ENCODE measurements at places on chromosomes 2 and 18.

DNA sequence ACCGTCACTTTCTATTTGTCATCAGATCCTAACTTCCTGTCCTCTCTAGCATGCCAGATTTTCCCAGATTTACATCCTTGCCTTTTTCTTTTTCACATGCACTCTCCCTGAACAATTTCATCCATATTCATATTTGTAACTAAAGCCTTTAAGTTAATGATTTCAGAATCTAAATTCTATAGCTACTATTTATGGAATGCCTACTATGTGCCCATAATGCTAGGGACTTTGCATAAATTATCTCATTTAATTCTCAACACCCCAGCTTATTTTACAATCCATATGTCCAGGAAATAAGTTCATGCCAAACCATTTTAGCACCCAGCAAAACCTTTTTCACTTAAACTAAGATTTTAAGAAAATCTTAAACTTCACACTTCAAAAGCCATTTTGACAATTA is 531.9 kb downstream of the NUP35 start:
- DNase-seq, result no peak

- no peak for DNase-seq
Measured at GRCh38 chr2:88580088-88580487, 47.2 kb downstream of the EIF2AK3 start.

- DNase-seq, result no peak
Measured at GRCh38 chr18:13254971-13255927, 36.7 kb downstream of the LDLRAD4 start.

- no peak for DNase-seq
Measured at GRCh38 chr2:219285373-219285735, 6.2 kb downstream of the DNAJB2 start.

DNA sequence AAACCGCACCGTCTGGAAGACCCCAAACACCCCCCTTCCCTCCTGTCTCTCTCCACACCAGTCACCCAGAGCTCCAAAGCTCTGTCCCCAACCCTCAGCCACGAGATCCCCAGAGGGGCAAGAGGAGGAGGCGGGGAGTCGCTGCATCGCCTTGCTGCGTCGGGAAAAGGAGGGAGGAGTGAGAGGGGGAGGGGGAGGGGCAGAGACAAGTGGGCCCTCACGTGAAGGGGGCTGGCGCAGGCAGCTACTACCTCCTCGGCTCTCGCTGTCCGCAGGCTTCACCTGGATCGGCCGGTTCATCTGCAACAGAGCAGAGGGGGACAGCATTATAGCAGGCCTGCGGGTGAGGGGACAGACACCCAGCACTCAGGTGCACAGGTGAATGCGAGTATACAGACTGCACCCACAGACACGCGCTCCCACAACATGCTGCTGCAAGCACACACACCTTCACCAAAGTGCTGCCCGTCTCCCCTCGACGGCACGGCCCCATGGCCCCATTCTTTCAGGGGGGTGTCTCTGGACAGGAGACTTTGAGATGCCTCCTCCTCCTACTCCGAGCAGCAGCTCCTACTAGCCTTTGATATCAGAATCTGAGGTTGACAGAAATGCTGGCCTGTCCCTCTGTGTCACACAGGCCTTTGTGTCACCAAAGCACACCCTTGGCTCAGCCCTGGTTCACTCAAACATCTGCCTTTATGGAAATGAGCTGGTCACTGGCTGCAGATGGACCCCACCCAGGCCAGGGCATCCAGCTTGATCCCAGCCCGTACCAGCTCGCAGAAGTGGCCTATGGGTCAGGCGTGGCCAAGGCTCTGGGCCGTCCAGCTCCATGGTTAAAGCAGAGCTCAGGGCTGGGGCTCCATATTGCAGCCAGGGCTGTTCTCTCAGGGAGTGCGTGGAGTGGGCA is 243.8 kb downstream of the CELF4 start:
- DNase-seq, result no peak

GRCh38 chr2:9693196-9693491 is 62.3 kb upstream of the YWHAQ start:
- DNase-seq, result peak; percentile 92

GRCh38 chr2:179252423-179252822 is 12.2 kb downstream of the SESTD1 start:
- no peak for DNase-seq

DNA sequence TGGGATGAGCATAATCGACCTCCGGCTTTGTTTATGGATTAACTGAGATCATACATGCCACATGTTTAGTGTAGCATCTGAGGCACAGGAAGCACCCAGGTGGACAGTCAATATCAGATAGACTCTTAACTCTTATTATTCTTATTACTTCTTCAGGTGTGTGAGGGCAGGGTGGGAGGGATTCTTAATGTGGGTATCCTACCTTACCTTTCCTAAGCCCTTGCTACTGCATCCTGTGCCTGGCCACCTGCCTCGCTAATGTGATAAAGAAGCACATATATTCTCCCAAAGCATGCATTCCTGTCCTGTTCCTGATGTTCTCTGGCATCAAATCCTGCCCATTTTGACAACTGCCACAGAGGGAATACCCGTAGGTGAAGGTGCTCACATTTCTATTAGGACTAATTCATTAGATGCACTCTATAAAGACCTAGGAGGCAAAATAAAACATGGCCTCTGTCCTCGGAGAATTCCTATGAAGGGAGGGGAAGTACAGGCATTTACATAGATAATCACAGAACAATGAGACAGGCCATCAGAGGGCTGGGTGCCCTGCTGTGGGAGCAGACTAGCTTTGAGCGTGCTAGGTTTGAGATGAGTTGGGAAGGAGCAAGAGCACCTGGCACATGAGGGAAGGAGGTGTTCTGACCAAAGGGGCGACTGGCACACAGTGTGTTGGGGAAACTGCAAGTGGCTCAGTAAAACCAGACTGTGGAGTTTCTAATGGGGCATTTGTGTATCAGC is 19.5 kb upstream of the CELF4 start:
- DNase-seq, result no peak

GRCh38 chr2:217166241-217166850 is 306.5 kb upstream of the TNP1 start:
- DNase-seq, result no peak

DNA sequence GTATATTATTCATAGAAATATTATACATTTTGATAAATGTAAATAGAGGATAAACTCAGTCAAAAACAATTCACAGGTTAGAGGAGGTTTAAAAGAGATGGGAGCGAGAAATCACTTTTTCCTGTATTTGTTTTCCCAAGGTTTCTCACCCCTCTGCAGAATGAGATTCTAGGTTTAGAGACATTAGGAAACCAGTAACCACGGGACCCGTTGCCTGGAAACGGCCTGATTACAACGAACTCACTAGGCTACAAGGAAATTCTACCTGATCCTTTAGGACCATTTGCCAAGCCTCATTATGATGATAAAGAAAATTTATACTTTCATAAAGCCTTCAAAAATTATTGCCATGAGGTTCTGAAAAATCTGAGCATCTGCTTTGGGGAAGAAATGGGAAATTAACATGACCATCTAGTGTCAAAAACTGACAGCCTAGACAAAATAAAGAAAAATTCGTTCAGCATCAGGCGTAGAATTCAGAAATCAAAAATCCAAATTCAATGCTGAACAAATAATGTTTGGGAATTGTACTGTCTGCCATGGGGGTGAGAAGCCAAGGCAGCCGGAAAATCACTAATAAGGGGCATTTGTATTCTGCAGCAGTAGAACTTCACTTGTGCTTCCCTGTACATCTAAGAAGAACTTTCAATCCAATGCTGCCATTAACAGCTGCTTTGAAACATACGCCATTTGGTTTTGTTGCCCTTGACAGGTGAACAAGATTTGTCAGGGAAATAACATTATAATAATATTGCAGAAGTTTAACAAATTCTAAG is 262.3 kb downstream of the NRXN1 start:
- DNase-seq, result no peak

GRCh38 chr2:74851191-74851566 is 17.3 kb downstream of the HK2 start:
- DNase-seq, result no peak

GRCh38 chr2:10475221-10475722 is 27.1 kb upstream of the ODC1 start:
- no peak for DNase-seq

DNA sequence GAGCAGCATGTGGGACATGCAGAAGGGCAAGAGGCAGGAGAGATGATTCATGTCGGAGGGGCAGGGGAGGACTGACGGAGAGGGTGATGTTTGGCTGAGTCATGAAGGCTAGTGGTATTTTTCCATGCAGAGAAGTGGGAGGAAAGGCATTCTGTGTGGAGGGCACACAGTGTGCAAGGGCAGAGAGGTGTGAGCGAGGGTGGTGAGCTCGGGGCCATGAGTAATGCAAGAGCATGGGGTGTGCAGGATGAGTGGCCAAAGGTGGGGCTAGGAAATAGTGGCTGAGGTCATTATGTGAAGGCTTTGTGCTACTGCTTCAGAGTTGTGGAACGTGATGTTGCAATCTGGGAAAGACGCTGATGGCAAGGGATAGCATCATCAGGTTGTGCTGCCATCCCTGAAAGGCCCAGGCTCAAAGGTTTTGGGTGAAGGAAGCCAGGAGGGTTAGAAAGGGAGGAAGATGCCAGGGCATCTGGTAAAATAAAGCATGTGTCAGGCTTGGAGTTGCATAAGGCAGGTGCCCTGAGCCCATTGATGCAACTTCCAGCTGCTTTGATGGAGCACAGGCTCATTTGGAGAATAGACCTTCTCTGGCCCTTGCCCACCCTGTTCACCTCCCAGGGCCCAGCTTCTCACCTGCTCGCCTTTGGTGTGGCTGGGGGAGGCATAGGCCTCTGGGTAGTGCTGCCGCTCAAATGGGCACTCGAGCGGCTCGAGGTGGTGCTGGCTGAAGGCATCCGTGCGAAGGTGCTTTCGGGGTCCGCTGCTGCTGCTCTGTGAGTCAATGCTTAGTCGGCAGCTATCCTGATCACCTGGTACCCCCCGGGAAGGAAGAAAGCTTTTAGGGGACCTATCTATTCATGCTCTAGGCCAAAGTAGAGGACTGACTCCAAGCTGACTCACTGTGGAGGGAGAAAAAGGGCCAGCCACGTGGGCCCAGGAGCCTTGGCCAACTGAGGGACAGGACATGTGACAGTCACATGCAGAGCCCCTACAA is 37.5 kb downstream of the PAX8 start:
- DNase-seq, result peak; percentile 97

DNA sequence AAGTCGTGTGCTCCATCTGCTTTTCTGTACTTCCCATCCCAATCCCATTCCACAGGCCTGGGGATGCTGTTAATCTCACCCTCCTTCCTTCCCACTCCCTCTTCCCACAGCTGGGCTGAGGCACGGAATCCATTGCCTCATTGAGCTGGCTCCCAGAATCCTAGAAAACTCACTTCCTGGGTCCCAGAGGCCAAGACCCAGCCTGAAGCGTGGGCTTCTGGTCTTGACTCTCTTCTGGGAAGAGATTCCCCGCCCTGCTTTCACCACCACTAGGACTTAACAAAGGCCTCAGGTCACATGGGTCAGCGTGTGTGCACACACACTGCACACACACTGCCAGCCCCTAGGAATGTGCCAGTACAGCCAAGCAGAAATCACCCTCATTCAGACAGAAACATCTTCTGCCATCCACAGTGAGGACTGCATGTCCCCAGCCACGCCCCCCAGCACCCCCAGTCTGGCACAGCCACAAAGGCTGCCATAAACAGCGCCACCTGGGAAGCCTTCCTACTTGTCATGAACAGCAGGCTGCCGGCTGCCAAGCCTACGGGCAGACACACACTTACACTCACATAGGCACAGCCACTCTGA is 165.8 kb downstream of the TNS1 start:
- DNase-seq, result peak; percentile 57

GRCh38 chr18:2518473-2518872 is 52.8 kb downstream of the METTL4 start:
- DNase-seq, result no peak

DNA sequence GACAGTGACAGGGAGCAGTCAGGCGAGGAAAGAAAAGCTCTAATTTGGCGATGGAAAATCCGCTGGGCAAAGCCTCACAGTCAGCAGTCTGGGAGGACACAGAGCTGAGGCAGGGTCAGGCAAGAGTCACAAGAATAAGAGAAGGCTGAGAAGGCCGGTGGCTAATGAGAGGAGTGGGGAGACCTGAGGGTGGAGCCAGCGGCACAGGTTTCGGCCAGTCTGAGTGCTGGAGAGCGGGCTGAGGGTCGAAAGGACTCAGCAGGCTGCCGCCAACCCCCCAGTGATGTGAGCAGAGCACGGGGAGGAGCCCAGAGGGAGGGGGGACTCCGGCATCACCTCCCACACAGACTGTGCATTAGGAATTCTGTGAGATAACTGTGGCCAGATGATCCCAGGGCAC is 500.6 kb upstream of the MYT1L start:
- no peak for DNase-seq

GRCh38 chr2:221518201-221518934 is 53.7 kb downstream of the EPHA4 start:
- DNase-seq, result no peak

GRCh38 chr2:210577263-210578071 is 21.1 kb downstream of the CPS1 start:
- DNase-seq, result peak; percentile 9

GRCh38 chr2:35410431-35411061 is 945.0 kb upstream of the CRIM1 start:
- DNase-seq, result peak; percentile 2

- DNase-seq, result no peak
Measured at GRCh38 chr2:167550448-167550847, 662.2 kb downstream of the XIRP2 start.

- no peak for DNase-seq
Measured at GRCh38 chr2:203719456-203720410, 13.3 kb downstream of the CD28 start.
